NCI-H1105 (cell line): ENCODE measurements at places on chromosomes 11 and 22.

DNA sequence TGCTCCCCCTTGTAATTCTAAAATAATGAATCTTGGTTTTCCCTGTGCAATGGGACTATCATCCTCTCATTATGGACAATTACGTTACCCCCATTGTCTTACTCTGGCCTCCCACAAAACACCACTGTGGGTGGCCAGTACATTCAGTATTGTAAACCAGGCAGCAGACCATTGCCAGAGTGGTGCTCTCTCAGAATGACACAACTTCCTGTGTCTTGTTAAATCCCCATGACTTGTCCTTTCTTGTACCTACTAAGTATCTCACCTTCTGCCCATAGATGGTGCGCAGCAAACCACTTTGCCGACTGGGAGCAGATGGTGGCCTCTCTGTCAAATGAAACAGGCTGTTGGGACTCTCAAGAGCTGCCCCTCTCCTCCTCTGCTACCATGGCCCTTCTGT, 287.1 kb upstream of the RAG2 start:
- DNase-seq, result no peak

DNA sequence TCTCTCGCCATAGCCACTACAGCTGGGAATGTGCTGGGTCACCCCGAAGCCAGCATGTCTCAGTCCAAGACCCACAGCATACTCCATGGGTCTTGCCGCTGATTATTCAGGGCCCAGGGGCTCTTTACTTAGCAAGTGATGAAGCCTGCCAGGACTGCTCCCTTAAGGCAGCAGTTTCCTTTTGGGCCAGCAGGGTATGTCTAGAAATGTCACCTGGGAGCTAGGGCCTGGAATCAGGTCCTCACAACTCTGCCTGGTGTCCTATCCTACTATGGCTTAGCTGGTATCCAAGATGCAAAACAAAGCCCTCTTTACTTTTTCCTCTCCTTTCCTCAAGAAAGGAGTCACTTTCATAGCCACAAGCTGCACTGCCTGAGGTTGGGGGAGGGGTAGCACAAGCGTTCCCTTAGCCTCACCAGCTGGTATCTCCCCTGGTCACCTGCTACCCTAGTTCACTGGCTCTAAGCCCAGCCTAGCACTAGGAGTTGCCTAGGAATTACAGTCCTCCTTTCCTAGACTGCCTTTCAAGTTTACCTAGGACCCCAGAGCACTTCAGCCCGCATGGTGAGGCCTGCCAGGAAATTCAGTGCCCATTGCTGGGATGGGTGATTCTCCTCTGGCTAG, 22.6 kb upstream of the NCR3LG1 start:
- DNase-seq, result peak; percentile 67

GRCh38 chr11:105034813-105035620, at the start of gene CASP1:
Gene CASP1 (minus strand): TSS chr11:105035144. CDS start chr11:105035113, 31 bp downstream.
- no peak for DNase-seq

- no peak for DNase-seq
These were observed 382 bp downstream of the RASSF10 start for GRCh38 chr11:13009476-13009920.

GRCh38 chr11:64778223-64778472, 194 bp downstream of the SF1 start:
- DNase-seq, result no peak

- no peak for DNase-seq
These were observed 520.2 kb downstream of the BRD1 start for GRCh38 chr22:49307481-49307830.

- DNase-seq, result no peak
These were observed 27.9 kb downstream of the EIF4ENIF1 start for GRCh38 chr22:31461699-31462098.

DNA sequence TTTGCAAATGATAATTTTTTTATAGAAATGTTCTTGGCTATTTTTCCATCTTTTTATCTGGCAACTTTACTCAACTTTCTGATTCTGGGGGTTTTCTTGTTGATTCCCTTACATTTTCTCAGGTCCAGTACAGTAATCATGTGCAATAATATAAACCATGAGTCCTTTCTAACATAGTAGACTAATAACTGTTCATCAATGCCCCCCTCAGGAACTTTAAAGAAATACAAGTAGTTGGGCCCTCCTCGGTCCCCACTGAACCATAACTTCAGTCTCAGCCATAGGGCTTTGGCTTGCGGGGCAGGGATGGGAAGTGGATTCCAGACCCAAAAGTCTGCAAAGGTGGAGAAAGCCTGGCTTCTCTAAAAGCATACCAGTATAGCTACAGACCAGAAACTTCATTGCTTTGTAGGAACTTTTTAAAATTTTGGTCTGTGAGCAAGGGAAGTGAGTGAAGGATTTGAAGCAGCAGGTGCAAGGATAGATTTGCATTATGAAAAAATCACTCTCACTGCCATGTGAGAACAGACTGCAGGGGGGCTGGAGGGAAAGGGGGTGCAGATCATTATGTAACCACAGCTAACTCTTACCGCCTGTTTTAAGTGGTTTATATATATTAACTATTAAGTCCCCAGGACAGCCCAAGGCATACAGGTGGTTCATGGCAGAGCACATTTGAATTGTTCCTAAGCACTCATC, 10.4 kb upstream of the TUB start:
- peak; percentile 10 for DNase-seq

DNA sequence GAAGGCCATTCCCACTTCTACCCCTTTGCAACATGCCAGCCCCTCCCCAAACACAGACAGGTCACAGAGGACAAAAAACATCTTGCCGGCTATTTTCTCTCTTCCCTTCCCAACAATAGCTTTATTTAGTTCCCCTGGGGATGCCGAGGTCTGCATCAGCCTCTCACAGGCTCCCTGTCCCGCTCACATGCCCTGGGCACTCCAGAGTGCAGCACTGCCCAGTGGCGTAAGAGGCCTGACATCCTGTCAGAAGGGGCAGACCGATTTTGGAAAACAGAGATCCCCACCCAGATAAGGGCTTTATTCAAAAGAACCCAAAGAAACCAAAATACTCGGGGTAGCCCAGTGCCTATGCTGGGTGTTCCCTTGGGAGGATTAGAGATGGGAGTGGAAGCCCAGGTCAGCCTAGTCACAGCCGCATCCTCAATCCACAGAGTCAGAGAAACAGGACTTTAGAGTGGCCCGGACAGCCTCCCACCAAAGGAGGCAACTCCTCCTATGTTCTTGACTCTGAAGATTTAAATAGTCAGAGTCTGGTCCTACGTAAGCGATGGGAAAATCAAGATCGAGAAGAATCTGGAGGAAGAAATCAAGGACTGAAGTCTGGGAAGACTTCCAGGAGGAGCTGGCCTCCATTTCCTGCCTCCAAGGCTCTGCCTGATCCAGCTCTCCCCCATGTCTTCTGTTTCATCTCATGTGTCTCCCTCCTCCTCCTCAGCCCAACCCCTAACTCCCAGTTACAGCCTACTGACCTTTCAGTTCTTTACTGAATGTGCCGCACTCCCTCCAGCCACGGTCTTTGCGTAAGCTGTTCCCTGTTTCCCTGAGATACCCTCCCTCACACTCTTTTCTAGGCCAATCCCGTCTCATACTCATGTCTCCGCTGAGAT, 129.3 kb downstream of the FBXO7 start:
- no peak for DNase-seq

GRCh38 chr22:49251371-49251770, 576.3 kb downstream of the BRD1 start:
- no peak for DNase-seq

DNA sequence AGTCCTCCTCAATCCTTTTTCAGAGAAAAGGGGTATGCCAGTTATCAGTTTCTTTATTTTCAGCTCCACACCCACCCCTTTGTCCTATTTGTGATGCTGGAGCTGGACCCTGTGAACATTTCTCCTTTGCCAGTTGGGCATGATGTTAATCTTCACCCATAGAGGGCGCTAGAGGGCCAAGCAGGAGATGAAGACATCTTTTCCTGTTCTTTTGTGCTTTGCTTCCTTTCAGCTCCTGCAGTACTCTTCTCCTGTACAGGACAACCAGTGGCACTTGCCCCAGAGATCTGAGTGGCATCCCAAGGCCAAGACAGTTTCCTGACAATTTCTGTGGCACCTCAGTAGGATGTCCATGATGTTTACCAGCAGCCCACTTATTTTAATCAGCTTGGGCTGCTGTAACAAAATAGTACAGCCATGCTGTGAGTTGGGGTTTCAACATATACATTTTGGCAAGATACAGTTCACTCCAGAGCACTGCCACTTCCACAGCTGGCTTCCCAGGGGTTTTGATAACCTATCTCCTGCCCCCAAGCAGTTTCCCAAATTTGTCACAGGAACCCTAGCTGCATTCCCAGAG, 4.6 kb downstream of the SAA2 start:
- peak; percentile 54 for DNase-seq

DNA sequence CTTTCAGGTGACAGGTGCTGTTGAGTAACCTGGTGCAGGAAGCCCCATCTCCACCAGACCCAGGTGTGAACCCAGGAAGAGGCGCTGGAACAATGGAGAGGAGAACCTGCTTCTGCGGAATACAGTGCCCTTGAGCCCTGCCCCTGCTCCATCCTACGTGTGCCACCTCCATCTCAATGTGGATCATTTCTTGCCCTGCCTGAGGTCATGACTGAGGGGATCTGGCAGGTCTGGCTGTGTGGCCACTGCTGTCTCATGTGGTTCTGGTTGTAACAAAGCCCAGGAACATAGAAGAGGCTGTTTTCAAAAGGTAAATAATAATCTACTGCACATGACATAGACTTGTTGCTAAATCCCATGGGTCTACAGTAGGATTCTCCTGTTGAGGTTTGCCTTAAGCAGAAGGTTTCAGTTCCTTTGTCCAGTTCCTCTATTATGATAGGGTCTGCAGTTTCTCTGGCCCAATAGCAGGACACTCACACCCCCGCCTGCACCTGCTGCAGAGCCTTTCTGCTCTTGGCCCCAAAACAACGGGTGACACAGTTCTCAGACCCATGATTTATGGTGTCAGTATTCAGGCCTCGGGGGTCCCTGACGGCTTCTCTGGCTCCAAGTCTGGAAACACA, 113.5 kb upstream of the IGLL5 start:
- no peak for DNase-seq

DNA sequence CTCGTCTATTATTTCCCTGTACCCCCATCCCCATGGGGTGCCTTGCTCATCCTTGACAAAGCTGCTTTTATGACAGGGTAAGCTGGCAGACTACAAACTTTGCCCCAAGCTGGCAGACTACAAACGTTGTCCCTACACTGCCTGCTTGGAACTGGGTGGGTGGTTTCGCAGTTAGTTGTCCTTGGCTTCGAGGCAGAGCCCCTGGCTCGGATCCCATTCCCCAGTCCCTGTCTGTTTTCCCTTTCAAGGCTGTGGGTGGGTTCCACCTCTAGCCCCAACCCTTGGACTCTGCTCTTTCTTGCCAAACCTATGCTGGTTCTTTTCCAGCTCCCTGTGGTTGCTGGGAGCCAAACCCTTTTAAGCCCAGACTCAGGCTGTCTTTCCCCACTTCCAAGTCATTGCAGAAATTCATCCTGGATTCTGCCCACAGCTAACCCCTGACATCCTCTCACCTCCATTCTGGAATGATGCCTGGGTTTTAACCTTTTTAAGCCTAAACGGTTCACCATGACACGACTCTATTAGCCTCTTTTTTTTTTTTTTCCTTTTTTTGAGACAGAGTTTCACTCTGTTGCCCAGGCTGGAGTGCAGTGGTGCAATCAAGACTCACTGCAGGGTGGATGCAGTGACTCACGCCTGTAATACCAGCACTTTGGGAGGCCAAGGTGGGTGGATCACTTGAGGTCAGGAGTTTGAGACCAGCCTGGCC, 9.2 kb upstream of the RBM14 start:
- no peak for DNase-seq

GRCh38 chr22:47000256-47000655, 237.8 kb downstream of the TBC1D22A start:
- DNase-seq, result no peak

GRCh38 chr11:68983801-68984200, 3.0 kb upstream of the MRGPRD start:
- no peak for DNase-seq

DNA sequence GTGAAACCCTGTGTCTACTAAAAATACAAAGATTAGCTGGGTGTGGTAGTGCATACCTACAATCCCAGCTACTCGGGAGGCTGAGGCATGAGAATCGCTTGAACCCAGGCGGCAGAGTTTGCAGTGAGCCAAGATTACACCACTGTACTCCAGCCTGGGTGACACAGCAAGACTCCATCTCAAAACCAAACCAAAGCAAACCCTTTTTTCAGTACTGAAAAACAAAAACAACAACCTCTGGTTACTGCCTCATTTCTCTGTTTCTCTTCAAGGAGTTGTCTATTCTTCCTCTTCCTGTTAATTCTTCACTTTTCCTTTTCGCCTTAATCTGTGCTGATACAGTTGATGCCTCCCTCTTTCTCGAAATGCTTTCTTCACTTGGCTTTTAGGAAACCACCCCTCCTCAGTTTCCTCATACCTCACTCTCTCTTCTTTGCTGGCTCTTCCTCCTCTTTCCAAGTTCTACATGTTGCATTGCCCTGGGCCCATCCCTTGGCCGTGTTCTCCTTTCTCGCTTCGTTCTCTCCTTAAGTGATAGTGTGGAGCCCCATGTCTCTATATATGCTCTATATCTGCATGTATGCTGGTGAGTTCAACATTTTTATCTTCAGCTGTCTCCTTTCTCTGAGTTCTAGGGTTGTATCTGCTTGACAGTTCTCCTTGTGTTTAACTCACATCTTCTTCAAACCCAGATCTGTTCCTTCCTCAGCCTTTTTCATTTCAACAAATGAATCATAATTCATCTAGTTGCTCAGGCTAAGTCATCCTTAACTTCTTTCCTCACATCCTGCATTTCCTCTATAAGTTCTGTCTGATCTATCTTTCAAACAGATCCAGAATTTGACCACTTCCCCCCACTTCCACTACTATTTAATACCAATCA, 37.1 kb downstream of the NUCB2 start:
- no peak for DNase-seq

GRCh38 chr11:130095326-130095725, 25.6 kb downstream of the APLP2 start:
- DNase-seq, result no peak

DNA sequence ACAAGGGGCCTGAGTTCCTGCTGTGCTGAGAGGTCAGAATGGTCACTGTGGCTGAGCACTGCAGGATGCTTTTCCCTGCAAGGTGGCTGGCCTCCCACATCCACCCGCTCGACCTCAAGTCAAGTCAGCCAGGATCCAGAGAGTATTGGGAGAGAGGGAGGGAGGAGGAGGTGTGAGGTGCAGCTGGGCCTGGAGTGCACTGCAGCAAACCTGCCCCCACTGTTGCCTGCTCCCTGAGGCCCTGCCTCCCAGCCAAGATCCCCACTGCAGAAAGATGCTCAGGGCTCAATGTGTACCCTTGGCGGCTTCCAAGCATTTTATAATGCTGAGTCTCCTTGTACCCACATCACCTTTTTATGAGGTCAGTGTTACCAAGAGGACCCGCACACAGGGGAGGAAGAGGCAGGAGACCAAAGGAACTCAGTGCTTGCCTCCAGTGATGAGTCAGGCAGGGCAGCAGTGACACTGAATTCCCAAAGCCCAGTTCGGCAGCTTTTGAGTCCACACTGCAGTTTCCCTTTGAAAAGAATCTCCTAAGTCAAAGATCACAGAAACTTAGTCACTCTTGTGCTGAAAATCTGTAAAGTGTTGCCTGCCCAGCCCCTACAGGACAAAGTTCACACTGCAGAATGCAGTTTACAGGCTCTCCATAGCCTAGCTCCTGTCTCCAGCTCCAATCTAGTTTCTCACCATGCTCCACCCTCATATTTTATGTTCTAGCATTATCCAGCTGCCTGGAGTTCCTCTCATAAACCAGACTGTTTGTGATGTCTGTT, 3.1 kb downstream of the ENDOD1 start:
- no peak for DNase-seq

GRCh38 chr11:132862933-132863332, 669.4 kb downstream of the OPCML start:
- no peak for DNase-seq
